ENCODE measurements at places on chromosomes 2 and 18. TPM values are rescaled to one million over a fixed set of nuclear protein-coding genes. Genes with fewer than 3 reads are reported as not detected.

- H3K36me3 ChIP-seq, result peaks cover 35% of the 10 kb centered on the region
- H3K4me3 ChIP-seq, result no peak overlapping the region
- peaks cover 3% of the 10 kb centered on the region for H3K4me1 ChIP-seq
- no peak for DNase-seq
- no peaks in the 10 kb centered on the region for H3K27me3 ChIP-seq
- H3K27ac ChIP-seq, result 0 out of 2 replicates have a peak overlapping the region, but pooled peaks have one; percentile 4
Observed at GRCh38 chr2:42663106-42663780, 94.8 kb downstream of the MTA3 start.

Gene BOLL
- total RNA-seq, result not detected

GRCh38 chr2:12702168-12703121 lies 14.3 kb upstream of the TRIB2 start:
- no peaks in the 10 kb centered on the region for H3K4me1 ChIP-seq
- no peak for DNase-seq
- no peaks in the 10 kb centered on the region for H3K27me3 ChIP-seq
- no peaks in the 10 kb centered on the region for H3K36me3 ChIP-seq

Gene DSC1
- not detected for total RNA-seq

DNA sequence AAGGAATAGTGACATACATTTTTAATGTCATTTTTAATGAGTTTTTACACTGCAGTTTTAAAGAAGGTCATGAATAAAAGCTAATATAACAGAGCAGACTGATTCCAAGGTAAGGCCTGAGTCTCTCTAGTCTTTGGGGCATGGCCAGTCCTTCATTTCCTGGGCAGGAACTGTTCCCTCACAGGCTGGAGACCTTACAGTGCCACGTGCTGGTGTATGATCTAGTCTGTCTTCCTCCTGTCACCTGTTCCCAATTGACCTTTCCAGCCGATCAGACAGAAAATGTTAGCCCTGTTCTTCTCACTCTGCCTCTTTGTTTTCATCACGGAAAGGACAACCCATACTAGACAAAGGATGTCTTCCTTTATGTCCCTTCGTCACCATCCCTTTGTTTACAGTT lies 33.6 kb downstream of the ZCCHC2 start:
- H3K27me3 ChIP-seq, result no peaks in the 10 kb centered on the region
- H3K27ac ChIP-seq, result no peak overlapping the region
- no peaks in the 10 kb centered on the region for H3K4me1 ChIP-seq
- H3K4me3 ChIP-seq, result no peak overlapping the region

- no peak for DNase-seq
- peaks cover 9% of the 10 kb centered on the region for H3K4me1 ChIP-seq
- no peaks in the 10 kb centered on the region for H3K27me3 ChIP-seq
- no peaks in the 10 kb centered on the region for H3K36me3 ChIP-seq
- no peak overlapping the region for H3K27ac ChIP-seq
Observed at GRCh38 chr2:225425284-225425683, 25.8 kb downstream of the NYAP2 start.

DNA sequence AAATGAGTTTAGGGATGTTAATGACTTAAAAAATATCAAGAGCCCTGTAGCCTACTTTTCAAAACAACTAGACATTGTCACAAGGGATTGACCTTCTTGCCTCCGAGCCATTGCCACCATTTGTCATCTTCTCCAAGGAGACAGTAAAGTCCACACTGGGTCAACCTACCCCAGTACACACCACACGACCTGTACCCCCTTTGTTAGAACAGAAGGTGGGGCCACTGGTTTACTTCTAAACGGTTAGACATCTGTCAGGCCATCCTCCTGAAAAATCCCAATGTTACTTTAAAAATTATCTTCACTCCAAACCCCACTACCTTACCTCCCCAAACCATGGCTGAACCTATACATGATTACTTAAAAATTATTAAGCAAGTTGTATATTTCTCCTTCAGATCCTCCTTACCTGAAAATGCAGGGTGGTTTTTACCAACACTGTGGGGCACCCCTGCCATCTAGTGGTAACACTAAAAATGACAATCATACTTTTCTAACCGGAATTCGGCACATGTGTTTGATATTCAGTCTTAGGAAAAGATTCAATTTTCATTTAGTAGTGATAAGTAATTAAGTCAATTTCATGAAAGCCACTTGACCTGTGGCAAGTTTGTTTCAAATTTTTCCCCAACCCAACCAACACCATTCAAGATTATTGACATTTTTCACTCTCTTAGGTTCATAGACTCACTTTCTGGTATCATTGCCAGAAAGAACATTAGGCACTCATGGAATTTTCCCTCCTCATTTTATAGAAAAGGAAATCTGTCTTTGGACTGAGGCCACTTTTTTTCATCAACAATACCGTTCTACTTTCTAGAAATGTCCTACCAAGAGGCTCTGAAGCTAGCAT lies 265.3 kb upstream of the PKDCC start:
- no peak for DNase-seq
- H3K4me1 ChIP-seq, result no peaks in the 10 kb centered on the region
- H3K36me3 ChIP-seq, result no peaks in the 10 kb centered on the region
- no peaks in the 10 kb centered on the region for H3K27me3 ChIP-seq
- H3K27ac ChIP-seq, result no peak overlapping the region

DNA sequence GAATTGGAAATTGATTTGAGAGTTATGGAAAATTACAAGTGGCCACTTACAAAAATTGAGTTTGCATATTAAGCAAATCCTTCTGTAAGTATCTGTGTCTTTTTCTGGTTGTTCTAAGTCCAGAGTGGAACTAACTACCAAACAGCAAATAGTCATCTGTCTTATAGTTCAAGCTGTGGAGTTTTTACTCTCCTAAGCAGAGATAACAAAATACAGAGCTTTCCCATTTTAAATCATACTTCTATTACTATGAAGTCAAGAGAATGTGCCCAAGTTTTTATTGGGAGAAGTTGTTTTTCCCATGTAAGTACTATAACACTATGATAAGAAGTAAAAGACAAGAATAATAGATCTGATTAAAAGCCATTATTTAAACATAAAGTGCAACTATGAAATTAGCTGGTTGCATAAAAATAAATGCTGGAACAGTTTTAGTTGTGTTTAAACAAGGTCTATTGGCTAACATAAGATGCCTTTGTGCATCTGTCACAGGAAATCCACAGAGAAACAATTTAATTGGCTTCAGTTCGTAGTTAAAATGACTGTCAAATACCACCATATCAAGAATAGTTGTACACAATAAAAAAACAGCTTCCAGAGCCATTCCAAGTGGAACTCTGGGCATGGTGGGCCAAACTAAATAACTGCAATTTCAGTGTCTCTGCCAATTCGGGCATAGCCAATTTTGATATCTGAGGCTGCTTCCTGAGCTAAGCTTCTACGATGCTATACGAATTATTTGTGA lies 1467.4 kb upstream of the NXPH2 start:
- H3K4me3 ChIP-seq, result no peak overlapping the region
- H3K36me3 ChIP-seq, result no peaks in the 10 kb centered on the region
- H3K4me1 ChIP-seq, result no peaks in the 10 kb centered on the region
- DNase-seq, result no peak
- H3K27me3 ChIP-seq, result no peaks in the 10 kb centered on the region
- H3K27ac ChIP-seq, result no peak overlapping the region

Gene TAF4B
- total RNA-seq, result 19.8 TPM

DNA sequence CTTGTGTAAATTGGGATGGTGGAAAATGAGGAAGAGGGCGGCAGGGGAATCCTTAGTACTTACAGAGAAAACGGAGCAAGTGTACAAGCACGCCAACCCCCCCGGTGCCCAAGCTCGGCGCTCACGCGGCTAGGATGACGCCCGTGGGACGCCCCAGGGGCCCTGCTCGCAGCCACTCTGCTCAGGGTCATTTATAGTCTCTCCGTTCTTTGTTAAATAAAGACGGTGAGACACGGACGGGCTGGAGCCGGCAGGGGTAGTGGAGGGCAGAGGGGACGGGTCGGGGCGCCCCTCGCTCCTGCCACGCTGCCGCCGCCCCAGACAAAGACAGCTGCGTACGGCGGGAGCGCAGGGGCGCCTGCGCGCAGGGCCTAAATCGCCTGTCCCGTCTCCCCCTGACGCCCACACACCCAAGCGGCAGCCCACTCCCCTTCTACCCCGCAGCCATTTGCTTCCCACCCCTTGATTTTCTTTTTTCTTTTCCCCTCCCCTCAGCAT lies 37.8 kb downstream of the PCBP1 start:
- H3K36me3 ChIP-seq, result no peaks in the 10 kb centered on the region
- peak overlapping the region; percentile 78 for H3K4me3 ChIP-seq
- peaks cover 8% of the 10 kb centered on the region for H3K4me1 ChIP-seq
- no peaks in the 10 kb centered on the region for H3K27me3 ChIP-seq
- DNase-seq, result no peak

DNA sequence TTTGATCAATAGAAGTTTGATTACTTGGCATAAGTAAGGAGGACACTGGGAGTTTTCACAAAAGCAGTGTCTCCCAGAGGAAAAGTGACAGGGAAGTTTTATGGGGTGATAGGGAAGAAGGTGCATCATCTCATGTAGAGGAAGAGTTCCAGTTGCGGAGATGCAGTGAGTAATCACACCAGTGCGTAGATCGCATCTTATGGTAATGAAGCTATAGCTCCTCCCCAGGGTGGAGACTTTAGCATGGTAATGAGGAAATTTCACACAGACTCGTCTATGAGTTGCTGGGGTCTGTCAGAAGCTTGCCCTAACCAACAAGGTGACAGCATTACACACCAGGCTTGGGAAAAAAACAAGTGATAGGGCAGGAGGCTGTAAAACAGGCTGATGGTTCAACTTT lies 49.0 kb downstream of the KYNU start:
- H3K4me3 ChIP-seq, result no peak overlapping the region
- H3K27me3 ChIP-seq, result no peaks in the 10 kb centered on the region
- no peaks in the 10 kb centered on the region for H3K36me3 ChIP-seq
- no peaks in the 10 kb centered on the region for H3K4me1 ChIP-seq

Gene ALLC
- total RNA-seq, result not detected

- H3K36me3 ChIP-seq, result no peaks in the 10 kb centered on the region
- no peak overlapping the region for H3K27ac ChIP-seq
Observed at GRCh38 chr18:42778024-42778423, 337.5 kb downstream of the RIT2 start.

- no peaks in the 10 kb centered on the region for H3K4me1 ChIP-seq
- H3K4me3 ChIP-seq, result no peak overlapping the region
- H3K27ac ChIP-seq, result no peak overlapping the region
- no peaks in the 10 kb centered on the region for H3K36me3 ChIP-seq
- no peak for DNase-seq
Observed at GRCh38 chr2:173226899-173227698, 127.6 kb upstream of the CDCA7 start.

DNA sequence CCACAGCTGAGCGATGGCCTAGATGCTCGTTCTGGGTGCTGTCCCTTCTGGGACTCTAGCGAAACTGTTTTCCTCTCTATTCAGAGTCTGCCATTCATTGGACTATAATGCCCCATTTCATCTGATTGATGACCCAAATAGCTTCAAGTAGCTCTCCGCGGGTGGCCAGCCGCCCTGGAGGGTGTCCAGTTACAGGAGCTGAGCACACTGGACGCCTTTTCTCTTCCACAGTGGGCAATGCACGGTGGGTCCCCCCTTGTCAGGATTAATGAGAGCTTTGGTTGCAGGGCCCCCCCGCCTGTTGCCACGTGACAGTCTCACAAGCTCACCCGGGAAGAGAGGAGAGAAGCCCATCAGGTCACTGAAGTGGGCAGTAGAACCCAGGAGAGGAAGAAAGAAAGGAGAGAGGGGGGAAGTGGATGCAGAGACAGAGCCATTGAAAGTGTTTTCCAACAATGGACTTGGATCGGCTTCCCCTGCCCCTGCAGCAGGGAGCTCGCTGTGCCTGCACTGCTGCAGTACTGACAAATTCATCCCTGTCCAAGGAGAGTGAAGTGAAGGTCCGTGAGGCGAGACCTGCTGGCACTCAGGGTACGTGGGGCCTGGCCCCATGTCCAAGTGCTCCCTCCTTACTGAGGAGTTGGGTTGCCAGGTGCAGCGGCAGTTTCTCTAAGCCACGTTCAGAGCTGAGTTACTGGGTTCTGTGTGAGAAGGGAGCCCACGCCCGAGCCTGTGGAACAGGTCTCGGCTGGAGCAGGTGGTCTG lies 44.8 kb downstream of the DIPK1C start:
- H3K36me3 ChIP-seq, result no peaks in the 10 kb centered on the region
- DNase-seq, result peak; percentile 53
- H3K27ac ChIP-seq, result no peak overlapping the region
- peaks cover 7% of the 10 kb centered on the region for H3K4me1 ChIP-seq

DNA sequence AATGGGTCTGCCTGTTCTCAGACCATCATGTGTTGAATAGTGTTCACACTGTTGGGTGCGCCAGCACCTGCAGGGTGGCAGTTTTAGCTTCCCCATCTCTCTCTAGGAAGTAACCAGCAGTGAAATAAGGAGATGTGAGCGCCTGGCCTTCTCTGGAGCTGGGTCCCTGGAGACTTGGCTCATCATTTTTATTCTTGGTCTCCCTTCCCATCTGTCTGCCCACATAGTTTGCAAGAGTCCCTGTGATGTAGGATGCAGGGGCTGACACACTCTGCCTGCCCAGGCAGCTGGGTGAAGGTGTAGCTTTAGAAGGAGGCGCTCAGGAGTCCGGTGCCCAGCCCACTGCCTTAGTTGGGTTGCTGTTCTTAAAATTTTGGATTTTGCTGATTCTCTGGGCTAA lies 172.2 kb downstream of the LDLRAD4 start:
- H3K27me3 ChIP-seq, result no peaks in the 10 kb centered on the region
- H3K4me3 ChIP-seq, result no peak overlapping the region
- no peak overlapping the region for H3K27ac ChIP-seq
- DNase-seq, result no peak
- H3K36me3 ChIP-seq, result no peaks in the 10 kb centered on the region

DNA sequence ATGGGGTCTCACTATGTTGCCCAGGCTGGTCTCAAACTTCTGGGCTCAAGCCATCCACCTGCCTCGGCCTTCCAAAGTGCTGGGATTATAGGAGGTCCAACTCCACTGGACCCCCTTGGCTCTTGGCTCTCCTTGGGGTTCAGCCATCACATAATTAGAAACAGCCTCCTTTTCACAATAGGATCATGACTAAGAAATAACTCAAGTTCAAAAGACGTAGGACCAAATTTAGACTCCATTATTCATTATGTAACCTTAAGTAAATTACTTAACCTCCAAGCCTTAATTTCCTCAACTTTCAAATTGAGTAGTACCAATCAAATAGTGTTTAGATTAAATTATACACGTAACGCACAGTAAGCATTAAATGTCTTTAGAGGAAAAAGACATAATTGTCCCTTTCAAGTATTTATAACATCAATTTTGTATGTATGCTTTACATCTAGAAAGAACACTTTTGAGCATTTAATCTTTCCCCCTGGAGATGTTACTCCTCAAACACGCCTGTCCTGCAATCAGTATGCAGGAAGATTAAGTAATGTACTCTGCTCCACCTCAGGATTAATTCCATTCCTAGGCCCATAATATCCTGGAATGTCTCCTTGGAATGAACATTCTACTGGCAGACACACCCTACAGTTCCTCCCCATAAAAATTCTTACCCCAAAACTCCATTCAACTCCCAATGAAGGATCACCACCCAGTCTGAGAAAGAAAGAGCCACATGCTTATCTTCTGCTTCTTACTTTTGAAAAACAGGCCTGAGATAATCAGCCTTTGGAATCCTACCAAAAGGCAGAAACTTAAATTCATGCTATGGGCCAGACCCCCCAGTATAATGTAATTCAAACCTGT lies 49.1 kb downstream of the COBLL1 start:
- no peak overlapping the region for H3K27ac ChIP-seq
- no peak for DNase-seq
- no peaks in the 10 kb centered on the region for H3K36me3 ChIP-seq
- H3K27me3 ChIP-seq, result no peaks in the 10 kb centered on the region
- no peak overlapping the region for H3K4me3 ChIP-seq
- H3K4me1 ChIP-seq, result no peaks in the 10 kb centered on the region

Gene GULP1
- 139 TPM for total RNA-seq

GRCh38 chr2:37711308-37711731 lies 39.9 kb upstream of the CDC42EP3 start:
- no peak for DNase-seq
- H3K4me3 ChIP-seq, result no peak overlapping the region
- no peaks in the 10 kb centered on the region for H3K27me3 ChIP-seq
- no peaks in the 10 kb centered on the region for H3K4me1 ChIP-seq
- H3K27ac ChIP-seq, result no peak overlapping the region
- H3K36me3 ChIP-seq, result no peaks in the 10 kb centered on the region

Measured in H1 (cell line).